ENCODE measurements at places on chromosomes 11 and 22. TPM values are rescaled to one million over a fixed set of nuclear protein-coding genes. Genes with fewer than 3 reads are reported as not detected.

DNA sequence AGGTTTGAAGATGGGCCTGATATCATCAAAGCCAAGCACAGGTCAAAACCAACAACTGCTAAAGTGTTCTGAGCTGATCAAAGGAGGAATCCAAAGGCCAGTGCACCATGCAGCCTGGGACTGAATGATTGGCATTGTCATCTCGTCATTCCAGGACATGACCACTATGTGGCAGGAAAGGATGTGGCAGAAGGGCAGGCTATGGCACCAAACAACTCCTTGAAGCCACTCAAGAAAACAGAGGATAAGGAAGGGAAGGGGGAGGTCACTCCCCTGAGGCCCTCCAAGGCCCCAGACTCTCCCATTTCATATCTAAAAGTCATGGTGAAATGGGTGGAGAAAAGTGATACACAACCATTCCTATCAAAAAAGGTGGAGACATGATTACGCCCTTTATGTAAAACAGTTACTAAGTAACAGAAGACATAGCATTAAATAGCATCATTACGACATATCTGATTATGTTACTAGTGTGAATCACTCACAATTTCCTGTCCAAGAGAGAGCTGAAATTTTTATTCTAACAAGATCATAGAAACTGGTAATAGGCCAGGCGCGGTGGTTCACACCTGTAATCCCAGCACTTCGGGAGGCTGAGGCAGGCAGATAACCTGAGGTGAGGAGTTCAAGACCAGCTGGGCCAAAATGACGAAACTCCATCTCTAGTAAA is 49.3 kb downstream of the AHNAK start:
- no peak for DNase-seq

DNA sequence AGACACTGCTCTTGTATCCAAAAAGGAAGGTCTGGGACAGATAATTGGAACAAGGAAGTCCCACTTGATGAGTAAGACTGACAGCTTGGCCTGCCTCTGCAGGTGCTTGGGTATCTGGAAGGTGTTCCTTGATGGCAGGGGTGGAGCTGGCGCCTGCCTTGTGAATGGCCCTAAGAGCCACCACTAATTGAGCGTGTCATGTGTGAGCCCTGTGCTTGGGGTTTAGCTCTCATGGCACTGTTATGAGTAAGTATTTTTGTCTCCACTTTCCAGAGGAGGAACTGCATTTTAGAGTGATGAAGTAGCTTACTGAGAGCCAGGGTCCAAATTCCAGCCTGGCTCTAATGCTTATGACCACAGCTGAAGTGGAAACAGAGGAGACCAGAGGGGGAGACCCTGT is 71.2 kb upstream of the NECTIN1 start:
- DNase-seq: no peak

GRCh38 chr11:6377902-6378639 is 12.2 kb upstream of the SMPD1 start:
- no peak for DNase-seq

GRCh38 chr11:14821031-14821430 is 71.0 kb downstream of the CYP2R1 start:
- no peak for DNase-seq

DNA sequence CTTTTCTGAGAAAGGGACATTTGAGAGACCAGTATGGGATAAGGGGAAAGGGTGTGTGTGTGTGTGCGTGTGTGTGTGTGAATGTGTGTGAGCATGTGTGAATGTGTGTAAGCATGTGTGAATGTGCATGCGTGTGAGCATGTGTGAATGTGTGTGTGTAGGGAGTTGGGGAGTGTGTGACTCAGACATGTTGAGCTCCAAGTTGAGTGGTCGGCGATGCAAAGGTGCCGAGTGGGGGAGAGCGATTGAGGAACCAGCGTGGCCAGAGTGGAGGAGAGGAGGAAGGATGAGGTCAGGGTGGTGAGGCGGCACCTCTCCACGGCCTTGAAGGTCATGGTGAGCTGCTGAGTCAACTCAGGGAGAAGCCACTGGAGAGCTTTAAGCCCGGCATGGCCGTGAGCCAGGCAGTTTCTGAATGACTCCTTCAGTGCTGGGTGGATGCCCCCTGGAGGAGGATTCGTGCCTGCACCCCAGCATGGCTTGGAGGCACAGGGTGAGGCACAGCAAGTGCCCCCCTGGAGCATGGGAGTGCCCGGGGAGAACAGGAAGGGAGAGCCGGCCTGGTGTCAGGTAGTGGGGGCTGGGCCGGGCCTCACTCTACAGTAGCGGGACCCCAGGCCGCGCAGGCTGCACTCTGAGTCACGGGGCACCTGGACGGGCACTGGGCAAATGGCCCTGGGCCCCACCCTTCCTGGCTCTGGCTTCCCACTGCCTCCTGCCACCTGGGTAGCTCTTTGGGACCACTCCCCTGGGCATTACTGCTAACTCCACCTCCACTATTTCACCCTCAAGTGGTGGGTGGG is 8.2 kb upstream of the CCDC88B start:
- DNase-seq: no peak

DNA sequence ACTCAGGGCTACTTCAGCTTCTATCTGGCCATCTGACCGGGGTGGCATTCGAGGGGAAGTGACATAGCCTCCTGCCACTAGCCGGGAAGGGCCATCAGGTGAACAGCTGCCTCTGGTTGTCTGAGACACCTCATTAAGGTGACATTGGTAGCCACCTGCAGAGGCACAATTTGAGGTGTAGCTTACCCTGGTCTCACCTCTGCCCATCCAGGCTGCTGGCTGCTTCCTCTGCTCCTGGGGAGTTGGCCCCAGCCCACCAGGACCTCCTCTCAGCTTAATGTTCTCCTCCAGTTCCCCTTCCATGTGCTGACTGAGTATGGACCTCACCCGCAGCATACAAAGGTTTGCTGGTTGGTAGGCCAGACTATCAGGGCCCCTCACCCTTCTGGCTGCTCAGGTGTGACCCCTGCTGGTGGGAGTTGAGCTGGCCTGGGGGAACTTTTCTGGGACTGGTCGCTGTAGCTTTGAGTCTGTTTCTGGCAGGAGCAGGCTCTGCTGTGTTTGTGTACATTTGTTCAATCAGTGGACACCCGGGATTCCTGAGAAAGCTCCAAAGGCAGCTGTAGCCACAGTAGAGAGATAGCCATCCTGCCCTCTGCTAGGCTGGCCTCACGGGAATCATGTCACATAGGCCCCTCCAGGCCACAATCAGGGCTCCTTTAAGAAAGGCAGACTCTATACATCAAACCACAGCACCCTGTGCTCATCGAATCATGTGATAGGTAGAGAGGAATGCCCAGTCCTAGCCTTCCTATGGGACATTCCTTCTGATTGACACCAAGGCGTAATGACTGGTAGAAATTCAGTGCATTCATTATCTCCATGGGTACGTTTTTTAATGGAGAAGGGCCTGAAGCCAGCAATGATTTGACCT is 295.1 kb upstream of the PLET1 start:
- DNase-seq: peak; percentile 46

- no peak for DNase-seq
Measured at GRCh38 chr11:33926671-33927552, 35.0 kb upstream of the LMO2 start.

DNA sequence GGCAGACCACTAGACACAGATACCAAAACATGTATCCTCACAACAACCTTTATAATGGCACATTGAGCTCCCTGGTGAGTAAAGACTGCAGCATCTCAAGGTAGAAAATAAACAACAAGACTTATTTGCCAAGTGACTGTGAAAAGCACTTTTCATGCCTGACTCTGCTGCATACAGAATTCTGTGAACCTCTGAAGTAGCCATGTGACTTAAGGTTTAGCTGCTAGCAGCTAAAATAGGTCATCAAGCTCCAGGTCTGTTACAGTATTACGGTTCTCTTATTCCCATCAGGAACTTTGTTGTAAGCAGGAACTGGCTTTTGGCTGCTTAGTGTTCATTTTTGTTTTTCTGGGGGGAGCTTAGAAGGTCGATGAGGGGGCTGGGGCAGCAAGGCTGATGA is 139.4 kb downstream of the PAX6 start:
- no peak for DNase-seq

- no peak for DNase-seq
Measured at GRCh38 chr11:129743112-129743815, 72.4 kb upstream of the TMEM45B start.

DNA sequence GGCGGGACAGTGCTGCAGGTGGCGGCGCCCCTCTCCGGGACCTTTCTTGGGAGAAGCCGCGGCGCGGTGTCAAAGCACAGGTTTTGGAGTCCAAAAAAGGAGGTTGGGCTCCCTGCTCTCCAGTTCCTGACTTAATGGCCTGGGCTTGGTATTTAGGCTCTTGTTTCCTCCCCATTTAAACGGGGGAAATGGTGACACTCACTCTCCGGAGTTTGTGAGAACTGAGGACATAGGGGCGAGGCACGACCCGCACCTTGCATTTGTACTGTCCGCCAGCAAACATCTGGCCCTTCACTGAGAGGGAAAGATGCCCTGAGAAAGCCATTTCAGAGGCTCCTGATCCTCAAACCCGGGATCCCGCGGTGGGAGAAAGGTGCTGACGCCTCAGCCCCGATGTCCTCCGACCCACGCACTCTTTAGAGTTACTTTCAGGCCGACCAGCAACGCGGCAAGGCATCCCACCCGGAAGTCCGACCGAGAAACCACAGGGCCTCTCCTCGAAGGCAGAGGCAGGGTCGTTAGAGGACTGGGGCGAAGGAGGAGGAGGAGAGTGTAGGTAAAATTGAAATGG is 2.9 kb upstream of the WDR74 start:
- no peak for DNase-seq

- no peak for DNase-seq
Measured at GRCh38 chr11:115897707-115898106, 393.5 kb upstream of the CADM1 start.

DNA sequence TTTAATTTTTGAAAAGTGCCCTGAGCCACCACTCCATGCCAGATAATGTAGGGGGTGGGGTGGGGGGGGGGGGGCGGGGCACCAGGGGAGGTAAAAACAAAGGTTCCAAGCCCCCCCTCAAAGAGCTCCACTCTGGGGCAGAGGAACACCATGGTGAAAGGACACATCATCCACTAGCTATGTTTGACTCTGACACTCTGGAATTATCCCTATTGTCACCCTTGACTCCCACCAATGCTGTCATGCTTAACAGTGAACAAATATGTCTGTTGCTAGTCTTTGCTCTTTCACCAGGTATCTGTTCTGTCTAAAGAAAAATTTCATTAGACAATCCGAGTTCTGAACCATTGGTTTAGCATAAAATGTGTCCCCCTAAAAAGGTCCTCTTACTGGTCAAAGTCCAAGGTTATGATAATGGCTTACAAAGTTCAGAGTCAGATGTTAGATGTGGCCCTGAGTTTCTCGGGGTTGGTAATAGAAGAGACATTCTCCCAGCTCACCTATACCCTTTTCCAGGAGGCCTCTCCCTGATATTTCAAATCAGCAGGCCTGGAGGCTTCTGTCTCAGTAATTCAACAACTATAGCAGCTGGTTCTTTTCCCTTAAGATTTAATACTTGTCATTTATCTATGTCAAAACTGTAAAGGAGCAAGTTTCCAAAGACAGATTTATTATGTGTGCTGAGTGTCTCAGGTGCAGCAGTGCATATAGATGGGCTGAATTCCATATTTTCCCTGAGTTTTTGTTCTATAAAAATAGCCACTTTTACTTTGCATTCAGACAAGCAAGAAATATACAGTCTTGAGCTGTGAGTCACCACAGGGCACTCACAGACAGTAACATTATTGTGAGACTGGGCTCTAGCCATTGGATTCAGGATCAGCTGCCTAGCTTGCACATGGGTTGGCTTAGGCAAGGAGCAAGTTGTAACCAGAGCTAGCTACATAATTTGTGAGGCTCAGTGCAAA is 174.1 kb downstream of the CSNK2A3 start:
- DNase-seq: no peak

GRCh38 chr22:21042978-21043859 is 2.5 kb upstream of the LRRC74B start:
- DNase-seq: no peak

DNA sequence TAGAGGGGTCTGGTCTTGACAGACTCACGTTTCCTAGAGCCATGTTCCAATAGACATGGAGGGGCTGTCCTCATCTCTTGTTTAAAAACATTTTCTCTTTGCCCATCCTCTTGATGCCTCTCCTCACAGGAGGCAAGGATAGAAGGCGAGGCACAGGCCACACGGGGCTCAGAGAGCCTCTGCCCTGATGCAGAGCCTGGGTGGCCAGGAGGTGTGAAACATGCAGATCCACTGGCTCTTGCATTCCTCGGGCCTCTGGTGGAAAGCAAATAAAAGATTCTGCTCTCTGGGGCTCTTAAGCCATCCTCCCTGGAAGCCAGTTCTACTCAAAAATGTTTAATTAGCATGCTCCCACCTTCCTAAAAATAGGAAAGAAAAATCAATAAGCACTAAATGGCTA is 43.6 kb upstream of the NTM start:
- no peak for DNase-seq

GRCh38 chr22:39674536-39674935 is 104.0 kb downstream of the CACNA1I start:
- no peak for DNase-seq

- no peak for DNase-seq
Measured at GRCh38 chr11:14902650-14903350, 10.8 kb upstream of the CYP2R1 start.

GRCh38 chr22:46416520-46416871 is 81.0 kb downstream of the TRMU start:
- no peak for DNase-seq

DNA sequence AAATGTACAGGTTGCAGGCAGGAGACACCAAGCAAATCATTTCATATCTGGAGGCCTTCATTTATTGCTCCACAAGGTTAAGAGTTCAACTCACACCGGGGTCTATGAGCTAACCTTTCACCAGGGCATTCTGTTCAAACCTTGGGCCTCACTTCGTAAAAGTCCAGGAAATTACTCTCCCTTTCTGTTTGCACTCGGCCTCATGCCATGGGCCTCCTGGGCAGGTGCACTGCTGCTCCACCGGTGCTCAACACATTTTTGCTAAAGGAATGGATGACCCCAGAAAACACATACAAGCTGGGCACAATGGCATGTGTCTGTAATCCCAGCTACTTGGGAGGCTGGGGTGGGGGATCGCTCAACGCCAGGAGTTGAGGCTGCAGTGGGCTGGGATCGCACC is 16.6 kb upstream of the RRP7A start:
- DNase-seq: no peak

The EWSR1 gene
- 350 TPM for polyA plus RNA-seq

The IL18 gene
- 5.3 TPM for polyA plus RNA-seq

The SCGB1A1 gene
- polyA plus RNA-seq: not detected

The SLC39A13 gene
- 55.8 TPM for polyA plus RNA-seq

The PLAAT3 gene
- polyA plus RNA-seq: 17.0 TPM

The UCP2 gene
- 68.4 TPM for polyA plus RNA-seq

The PHLDA2 gene
- polyA plus RNA-seq: 0.75 TPM

The ZDHHC24 gene
- 9.2 TPM for polyA plus RNA-seq

The C11orf86 gene
- not detected for polyA plus RNA-seq

The SGSM1 gene
- polyA plus RNA-seq: 1.9 TPM

The SAA4 gene
- polyA plus RNA-seq: not detected

The SLC25A18 gene
- 1.9 TPM for polyA plus RNA-seq

The ISX gene
- 0.23 TPM for polyA plus RNA-seq

The NXPE1 gene
- polyA plus RNA-seq: not detected
